ENCODE measurements at places on chromosomes 13 and 19. TPM values are rescaled to one million over a fixed set of nuclear protein-coding genes. Genes with fewer than 3 reads are reported as not detected.

GRCh38 chr19:41910240-41910991 lies 17.8 kb downstream of the ERFL start:
- no peak for DNase-seq

GRCh38 chr19:36987091-36987490 lies 71.0 kb downstream of the ZNF568 start:
- no peak for DNase-seq

DNA sequence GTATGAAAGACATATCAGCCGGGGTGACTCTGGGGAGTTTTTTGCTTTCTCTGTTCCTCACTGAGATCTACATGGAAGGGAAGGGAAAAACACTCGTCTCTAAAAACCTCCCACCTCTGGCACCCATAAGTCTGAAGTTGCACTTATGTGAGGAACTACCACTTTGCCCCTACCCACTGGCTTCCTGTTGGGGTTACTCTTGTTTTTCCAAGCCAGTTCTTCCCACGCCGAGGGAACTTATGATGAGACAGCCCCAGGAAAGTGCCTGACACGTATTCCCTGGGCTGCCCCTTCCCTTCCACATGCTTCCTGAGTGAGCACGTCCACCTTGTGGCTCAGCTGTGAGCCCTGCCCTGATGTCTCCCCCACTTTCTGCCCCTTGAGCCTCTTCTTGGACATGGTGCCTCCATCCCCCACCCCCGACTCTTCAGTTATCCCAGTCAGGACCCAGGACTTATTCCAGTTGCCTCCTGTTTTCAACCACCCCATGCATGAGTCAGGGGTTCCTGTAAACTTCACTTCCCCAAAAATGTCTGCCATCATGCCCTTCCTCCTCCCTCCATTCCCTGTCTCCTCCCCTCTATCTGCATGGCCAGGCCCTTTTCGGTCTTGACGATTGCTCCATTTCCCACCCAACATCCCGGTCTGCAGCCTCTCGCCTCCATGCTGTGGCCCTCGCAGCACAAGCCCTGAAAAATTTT lies 5.1 kb upstream of the SIGLEC7 start:
- DNase-seq: peak; percentile 44

TPM4 gene
- 193 TPM for polyA plus RNA-seq

ACER1 gene
- polyA plus RNA-seq: not detected

- no peak for DNase-seq
These were observed 426.2 kb upstream of the DACH1 start for GRCh38 chr13:72293206-72293605.

DNA sequence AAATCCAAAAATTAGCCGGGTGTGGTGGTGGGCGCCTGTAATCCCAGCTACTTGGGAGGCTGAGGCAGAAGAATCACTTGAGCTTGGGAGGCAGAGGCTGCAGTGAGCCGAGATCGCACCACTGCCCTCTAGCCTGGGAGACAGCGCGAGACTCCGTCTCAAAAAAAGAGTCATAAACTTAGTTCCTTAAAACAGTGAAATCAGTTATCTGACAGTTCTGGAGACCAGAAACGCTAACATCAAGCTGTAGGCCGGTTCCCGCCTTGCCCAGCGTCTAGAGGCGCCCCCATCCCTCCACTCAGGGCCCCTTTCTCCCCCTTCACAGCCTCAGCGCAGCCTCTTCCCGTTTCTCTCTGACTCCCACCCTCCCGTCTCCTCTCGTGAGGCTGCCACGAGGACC lies 11.9 kb downstream of the ADAT3 start:
- DNase-seq: no peak

DNA sequence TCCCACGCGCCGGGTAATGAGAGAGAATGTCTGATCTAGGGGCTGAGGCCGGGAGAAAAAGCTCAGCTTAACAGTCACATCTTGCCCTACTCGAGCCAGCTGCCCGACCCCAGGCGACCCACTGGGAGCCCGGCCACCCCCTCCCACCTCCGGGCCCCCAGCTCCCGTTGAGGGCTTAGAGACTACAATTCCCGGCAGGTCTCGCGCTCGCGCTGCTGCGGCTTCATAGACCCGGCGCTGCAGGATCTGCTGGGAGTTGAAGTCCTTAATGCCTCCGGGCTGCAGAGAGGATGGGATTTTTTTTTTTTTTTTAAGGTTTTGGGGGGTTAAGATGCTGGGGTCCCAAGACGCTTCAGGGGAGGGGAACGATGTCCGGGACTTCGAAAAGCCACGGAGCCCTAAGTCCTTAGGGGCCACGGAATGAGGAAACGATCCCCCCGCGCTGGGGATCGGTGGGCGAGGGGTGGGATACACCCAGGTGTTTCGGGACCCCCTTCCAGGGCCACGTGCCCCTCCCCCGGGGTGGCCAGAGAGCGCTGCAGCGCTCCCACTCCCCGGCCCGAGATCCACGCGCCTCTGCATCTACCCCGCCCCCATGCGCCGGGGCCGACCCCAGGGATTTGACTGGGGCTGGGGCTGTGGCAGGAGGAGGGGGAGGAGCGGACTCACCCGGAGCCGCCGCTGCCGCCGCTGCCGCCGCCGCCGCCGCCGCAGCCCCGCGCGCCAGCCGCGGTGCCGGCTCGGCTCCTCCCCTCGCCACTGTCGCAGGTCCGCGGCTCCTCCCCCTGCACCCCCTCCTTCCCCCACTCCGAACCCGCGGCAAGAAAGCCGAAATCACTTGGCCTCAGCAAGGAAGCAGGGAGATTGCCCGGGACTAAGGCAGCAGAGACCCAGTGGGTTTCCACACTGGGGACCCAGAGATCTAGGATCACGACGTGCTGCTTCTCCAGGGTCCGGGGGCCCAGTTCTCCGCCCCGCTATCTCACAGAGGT lies at the start of gene SYT3:
TSS of gene SYT3 (minus strand) at position 761 of the 992 bp plus-strand sequence. CDS start 2,470 bp downstream, outside the sequence.
- peak; percentile 10 for DNase-seq

DNA sequence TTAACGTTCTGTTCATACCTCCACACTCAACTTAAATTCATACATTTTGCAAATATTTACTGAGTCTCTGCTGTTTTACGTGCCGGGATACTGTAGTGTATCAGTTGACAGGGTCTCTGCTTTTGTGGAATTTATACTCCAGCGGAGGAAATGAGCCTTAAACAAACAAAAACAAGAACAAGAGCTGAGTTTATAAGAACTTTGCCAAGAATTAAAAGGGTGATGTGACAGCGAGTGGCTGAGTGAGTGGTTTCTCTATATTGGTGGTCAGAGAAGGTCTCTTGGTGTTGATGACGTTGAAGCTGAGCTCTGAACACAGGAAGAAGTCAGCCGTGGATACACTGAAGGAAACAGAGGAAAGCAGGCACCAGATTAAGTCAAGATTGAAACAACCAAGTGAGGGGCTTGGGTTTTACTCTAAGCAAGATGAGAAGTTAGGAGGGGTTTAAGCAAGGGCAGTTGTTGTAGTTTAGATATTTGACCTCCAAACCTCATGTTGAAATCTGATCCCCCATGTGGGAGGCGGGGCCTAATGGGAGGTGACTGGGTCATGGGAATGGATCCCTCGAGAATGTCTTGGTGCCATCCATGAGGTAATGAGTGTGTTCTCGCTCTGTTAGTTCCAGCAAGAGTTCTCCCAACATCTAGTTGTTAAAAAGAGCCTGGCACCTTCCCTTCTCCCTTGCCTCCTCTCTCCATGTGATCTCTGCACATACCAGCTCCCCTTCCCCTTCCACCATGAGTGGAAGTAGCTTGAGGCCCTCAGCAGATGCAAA lies 248.3 kb downstream of the DCLK1 start:
- no peak for DNase-seq

GRCh38 chr13:93316841-93317240 lies 90.2 kb downstream of the GPC6 start:
- DNase-seq: no peak

DNA sequence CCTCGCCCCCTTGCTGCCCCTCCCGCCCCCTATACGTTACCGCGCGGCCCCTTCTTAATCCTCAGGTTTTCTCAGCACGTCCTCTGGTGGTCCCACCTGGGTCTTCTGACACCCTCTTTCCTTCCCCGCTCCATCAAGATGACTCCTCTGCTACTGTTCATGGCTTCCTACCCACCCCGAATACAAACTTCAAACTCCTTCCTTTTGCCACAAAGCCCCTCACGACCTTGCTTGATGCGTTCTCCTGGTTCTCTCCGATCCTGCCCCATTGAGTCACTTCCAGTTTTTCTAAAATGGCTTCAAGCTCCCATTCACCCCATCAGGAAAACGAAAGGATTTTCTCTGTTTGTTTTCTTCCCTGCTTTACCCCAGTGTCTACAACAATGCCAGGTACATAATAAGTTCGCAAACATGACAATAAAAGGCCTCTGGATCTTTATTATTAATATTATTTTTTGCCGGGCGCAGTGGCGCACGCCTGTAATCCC lies 734 bp upstream of the SERTAD3 start:
- no peak for DNase-seq

DNA sequence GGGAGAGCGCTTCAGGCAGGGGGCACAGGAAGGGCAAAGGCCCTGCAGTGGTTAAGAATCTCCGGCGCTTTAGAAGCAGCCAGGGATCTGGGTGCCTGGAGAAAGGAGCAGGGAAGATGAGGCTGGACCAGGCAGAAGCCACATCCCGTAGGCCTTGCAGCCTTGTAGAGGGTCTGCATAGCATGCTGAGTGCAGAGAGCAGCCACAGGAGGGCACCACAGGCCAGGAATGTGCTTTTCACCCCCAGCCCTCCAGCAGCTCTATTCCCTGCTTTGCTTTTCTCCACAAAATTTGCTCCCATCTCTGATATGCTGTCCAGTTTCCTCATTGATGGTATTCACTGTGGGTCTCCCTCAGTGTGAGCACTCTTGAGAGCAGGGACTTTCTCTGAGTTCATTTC lies 5.7 kb downstream of the WDR62 start:
- no peak for DNase-seq

- DNase-seq: no peak
These were observed 6.1 kb downstream of the SLC35E1 start for GRCh38 chr19:16566161-16566560.

- DNase-seq: no peak
These were observed 5.2 kb upstream of the TM6SF2 start for GRCh38 chr19:19278315-19278714.

GRCh38 chr19:38974624-38975213 lies 823 bp downstream of the FBXO17 start:
- peak; percentile 43 for DNase-seq

GRCh38 chr19:6023085-6023682 lies 45.2 kb upstream of the RANBP3 start:
- DNase-seq: no peak

DNA sequence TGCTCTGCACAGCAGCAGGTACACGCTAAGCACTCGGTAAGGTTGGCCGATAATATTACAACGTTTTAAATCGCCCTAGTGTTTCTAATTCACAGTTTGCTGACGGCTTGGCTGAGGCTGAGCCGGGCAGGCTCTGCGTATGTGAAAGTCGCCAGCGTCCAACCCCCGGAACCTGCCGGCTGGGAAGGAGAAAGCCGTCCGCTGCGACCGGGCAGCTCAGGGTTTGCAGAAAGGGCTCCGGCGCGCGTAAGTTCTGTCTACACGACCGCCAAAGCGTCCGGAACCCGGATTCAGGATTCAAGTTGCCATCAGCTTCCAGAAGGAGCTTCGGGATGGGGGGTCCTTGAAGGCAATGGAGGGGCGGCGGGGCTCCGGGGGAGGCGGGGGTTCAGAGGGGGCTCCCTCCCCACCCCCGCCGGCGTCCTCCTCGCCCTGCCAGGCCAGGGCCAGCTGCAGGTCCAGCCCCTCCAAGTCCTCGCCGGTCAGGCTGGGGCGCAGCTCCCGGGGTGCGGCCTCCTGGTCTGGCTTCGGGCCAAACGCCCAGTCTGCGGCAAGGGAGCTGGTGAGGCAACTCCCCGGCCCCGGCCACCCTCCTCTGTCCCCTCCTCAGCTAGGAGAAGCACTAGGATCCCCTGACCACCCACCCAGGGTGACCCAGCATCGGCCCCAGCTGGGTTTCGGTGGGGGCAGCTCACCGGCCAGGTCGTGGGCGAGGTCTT lies 575 bp downstream of the SMIM44 start:
- no peak for DNase-seq

GRCh38 chr19:36215276-36216123 lies 594 bp downstream of the ZNF146 start:
- DNase-seq: peak; percentile 21

NXNL1 gene
- not detected for polyA plus RNA-seq

GRCh38 chr13:25084096-25084495 lies 11.8 kb upstream of the PABPC3 start:
- DNase-seq: no peak

DNA sequence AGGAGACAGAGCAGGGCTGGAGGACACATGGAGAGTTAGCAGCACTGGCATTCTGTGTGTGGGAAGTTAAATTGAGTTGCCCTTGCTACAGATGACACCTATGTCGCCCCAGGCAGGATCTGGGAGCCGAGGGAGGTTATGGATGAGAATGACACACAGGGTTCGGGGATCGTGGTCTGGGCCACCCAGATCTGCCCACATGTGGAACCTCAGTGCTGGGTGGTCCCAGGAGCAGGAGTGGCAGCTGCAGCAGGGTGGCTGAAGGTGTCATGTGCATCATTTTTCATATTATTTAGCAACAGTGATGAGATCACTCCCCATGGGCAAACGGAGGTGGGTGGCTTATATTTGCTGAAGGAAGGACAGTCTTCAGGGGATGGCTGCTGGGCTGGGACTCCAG lies 3.2 kb downstream of the IL17D start:
- no peak for DNase-seq

GRCh38 chr13:45807520-45808099 lies 43.9 kb downstream of the SIAH3 start:
- peak; percentile 9 for DNase-seq

CGB8 gene
- not detected for polyA plus RNA-seq

- DNase-seq: no peak
These were observed 284.7 kb downstream of the TSHZ3 start for GRCh38 chr19:31064491-31064890.

DNA sequence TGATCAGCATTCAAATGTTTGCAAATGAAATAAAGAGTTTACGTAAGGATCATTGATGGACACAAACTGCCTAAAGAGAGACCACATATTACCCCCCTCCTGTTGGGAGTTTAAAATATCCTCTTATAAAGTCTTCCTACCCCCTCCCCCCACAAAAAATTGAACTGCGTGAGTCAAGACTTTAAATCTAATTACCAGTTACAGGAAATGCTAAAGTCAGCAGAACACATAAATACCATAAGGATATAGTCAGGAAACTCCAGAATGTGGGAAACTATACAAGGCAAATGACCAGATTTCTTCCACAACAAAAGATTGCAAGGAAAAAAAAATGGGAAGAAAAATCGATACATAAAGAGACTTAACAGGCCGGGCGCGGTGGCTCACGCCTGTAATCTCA lies 44.4 kb upstream of the FARP1 start:
- DNase-seq: peak; percentile 48

- DNase-seq: no peak
These were observed 43.5 kb upstream of the TSC22D1 start for GRCh38 chr13:44619651-44620050.

DNA sequence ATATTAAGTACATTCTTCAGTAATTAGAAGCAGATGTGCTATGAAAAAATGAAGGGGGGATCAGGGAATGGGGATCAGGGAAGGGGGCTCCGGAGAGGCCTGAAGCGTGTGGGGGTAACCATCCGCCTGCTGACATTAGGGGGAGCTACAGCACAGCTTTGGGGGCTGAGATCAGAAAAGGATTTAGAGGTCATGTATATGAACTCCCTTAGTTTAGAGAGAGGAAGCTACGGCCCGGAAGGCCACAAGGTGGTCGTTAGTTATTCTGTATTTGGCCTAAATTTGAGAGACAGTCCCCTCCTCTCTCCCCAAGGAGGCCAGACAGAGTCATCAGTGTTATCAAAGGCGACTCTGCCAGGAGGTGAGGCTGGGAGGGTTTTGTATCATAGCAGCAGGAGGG lies 99.0 kb downstream of the TM9SF2 start:
- DNase-seq: no peak
